ENCODE measurements at places on chromosomes 2 and 18.
A peak's percentile ranks its signal among the peaks of the same experiment; 100 is the strongest.

GRCh38 chr2:190804182-190804795 lies 76.3 kb upstream of the GLS start:
- no peak for DNase-seq

- no peak for DNase-seq
Observed at GRCh38 chr2:16401761-16402300, 263.8 kb downstream of the CYRIA start.

DNA sequence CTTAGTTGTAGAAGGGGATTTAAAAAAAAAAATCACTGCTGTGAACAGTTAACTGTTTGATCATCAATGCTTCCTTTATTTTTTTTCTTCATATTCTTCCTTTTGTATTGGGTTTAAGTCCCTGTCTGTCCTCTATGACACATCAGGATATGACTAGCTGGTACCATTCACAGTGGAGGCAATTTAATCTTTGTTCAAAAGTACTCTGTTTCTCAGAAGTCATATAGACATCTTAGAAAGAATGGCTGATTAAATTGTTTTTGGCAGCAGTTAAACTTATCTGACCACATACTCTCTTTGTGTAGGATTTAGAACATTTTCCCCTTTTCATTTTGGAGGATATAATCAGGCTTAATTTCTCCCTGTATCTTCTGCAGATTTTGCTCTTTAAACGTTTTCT lies 807.8 kb upstream of the CDH2 start:
- no peak for DNase-seq

DNA sequence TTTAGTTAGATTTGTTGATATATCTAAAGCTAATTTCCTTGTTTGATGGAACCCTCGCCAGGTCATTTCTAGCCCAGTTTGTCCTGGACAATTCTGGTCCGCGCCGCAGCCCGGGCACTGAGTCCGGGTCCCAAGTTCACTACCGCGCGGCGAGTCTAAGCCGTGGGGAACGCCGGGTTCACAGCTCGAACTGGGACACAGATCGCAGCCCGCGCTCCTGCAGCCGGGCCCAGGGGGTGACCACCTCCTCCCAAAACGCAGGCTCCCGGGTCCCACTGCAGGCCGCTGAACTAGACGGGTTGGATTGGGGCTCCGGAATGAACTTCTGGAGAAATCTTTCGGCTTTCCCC lies 681 bp downstream of the ACADL start:
- DNase-seq = no peak

DNA sequence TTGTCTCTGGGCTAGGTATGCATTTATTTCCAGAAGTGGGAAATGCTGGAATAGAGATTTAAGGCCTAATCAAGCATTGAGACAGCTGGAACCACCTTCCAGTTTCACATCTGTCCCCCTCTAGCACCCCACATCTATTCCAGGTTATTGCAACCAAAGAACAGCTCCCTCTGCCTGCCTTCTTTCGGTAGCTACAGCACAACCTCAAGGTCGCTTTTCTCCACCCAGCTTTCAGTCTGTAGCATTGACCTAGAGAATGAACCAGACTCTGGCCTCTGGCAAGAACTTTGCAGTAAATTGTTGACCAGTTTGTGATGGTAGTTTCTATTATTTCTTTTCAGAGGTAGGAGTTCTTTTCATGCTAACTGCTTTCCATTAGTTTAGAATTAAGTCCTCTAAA lies 484.2 kb downstream of the DLGAP1 start:
- DNase-seq = peak; percentile 19

DNA sequence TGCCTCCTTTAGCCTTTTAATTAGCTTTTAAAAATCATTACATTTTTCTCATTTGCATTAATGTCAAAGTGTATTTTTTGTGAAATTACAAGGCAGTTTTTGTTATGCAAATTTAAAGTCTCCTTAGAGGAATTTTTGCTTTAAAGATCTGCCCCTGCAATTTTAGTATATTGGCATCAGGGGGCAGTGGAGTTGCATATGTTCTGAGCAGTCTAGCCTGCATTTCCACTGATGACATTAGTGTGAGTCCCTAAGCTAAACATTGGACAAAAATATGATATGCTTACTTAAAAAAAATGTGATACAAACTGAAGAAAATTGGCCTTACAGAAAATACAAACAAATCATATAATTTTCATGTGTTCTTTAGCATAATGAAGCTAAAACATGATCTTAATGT lies 426.5 kb downstream of the SLC4A3 start:
- peak; percentile 37 for DNase-seq

DNA sequence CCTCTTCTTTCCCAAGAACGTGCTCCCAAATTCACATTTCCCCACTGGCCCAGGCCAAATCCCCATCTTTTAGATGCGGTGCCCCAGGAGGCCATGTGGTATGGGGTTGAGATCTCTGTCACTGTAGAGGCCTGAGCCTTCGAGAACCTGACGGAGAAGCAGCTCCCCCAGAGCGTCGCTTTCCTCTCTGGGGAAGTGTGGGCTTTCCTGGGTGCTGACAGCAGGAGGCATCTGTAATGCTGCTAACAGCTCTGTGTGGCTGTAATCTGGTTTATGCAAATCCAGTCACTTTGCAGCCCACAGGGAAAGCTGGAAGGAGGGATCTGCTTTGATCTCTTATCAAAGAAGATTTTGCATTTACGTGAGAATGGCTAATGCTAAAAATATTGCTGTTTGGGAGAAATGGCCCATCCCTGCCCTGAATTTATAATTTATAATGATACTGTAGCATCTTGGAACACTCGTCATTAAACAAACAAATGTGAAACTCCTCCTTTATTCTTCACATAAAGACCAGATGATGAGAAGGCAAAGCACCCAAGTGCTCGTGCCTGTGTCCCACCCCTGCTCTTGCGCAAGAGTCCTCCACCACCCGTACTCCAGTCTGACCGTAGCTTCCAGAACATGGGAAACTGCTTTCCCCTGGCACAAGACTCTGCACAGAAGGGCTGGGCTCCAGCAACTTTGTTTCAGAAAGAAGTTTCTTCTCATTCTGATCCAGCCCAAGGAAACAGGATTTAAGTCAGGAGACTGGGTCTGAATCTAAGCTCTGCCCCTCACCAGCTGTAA lies 109.9 kb upstream of the EPC2 start:
- no peak for DNase-seq

DNA sequence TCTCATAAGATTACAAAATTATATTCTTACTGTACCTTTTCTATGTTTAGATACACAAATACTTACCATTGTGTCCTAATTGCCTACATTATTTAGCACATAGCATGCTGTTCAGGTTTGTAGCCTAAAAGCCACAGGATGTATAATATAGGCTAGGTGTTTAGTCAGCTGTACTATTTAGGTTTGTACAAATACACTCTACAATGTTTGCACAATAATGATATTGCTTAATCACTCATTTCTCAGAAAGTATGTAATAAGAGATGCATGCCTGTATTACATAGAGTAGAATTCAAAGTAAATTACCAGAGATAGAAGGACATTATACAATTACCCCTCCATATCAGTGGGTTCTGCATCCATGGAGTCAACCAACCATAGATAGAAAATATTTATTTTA lies 201.1 kb upstream of the COL3A1 start:
- no peak for DNase-seq

DNA sequence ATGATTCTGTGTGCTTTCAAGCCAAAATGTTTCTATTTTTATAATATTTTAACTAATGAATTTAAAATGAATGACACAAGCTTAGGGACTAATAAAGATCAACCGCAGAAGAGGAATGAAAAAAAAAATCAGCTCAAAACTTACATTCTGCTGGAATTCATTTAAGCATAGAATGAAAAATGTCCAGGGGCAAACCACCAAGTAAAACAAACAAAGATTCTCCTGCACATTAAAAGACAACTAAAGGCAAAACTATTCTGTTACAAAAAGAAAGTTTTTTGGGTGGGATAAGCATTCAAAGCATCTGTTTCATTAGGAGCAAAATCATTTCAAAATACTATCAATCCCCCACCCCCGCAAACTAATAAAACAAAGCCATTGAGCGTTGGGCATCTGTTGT lies 99.3 kb upstream of the SOX11 start:
- DNase-seq = no peak

DNA sequence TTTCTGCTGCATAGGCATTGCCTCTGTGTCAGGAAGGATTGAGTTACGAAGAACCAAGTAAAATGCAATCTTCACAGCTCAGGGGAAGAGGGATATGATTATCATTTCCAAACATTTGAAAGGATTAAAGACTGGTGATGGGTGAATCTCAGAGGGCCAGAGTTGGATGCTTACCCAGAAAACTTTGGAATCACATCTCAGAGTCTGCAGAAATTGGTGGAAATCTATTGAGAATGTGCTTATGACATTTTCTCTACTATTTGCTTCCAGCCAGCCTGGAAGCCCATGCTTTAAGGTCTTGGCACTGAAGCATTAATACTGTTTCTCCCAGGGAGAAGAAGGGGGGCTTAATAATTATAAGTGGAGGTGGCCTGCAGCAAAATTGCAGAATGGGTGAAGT lies 1301.4 kb upstream of the PIK3C3 start:
- DNase-seq = no peak

- no peak for DNase-seq
Observed at GRCh38 chr2:234694244-234695013, 197.5 kb upstream of the ARL4C start.

GRCh38 chr18:31789409-31789808 lies 28.7 kb upstream of the SLC25A52 start:
- no peak for DNase-seq

DNA sequence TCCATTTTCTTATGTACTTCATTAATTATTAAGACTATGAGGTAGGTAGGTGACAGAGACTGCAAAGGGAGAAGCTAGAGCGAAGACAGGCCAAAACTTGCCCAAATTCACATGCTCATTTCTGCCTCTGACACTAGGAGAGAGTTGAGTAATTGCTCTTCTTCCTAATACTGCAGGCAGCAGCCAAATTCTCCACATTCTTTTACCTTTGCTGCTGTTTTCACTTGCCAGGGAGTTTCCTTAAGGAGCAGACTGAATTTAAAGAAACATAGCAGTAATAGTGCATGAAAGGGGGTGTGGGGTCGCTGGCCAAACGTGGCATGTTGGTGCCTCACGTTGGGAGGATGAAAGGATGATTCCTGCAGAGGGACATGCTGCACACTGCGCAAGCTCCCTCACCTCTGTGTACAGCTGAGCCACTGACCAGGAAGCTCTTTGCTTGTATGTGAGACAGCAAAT lies 12.3 kb downstream of the CRIM1 start:
- DNase-seq = no peak

DNA sequence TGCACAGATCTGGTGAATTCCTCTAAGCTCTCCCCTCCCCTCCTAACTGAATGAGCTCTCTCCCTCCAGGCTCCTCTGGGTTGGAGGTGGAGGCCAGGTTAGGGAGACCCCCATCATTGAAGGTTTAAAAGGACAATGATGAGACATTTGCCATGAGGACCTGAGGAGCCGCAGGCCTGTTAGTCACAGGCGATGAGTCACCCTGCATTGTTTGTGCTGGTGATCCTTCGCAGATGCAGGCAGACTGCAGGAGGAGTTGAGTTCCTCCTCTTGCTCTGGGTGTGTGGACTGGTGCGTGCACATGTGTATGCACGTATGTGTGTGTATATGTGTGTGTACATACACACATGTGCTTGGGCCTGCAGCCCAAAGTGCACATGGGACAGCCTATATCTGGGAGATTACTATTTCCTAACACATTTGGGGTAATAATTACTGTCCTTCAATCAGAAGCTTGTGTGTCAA lies 42.0 kb downstream of the MCFD2 start:
- peak; percentile 58 for DNase-seq

- DNase-seq = no peak
Observed at GRCh38 chr18:297936-298335, 30.1 kb upstream of the THOC1 start.

DNA sequence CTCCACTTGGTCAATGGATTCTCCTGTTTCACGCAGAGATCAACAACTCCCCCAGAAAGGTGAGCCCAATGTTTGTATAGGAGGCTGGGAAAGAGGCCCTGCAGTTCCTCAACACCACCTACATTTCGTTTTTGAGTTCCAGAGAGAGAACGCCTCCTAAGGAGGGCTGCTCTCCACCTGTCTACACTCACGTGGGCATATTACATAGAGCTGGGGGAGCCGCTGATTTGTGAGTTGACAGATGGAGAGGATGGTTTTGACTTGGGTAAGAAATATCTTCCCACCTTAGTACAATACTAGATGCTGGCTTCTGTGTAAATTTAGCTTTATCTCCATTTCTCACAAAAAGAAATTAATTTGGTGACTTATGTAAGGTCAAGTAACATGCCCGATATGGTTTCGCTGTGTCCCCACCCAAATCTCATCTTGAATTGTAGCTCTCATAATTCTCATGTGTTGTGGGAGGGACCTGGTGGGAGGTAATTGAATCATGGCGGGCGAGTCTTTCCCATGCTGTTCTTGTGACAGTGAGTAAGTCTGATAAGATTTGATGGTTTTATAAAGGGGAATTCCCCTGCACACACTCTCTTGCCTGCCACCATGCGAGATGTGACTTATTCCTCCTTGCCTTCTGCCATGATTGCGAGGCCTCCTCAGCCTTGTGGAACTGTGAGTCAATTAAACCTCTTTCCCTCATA lies 274.5 kb upstream of the PXDN start:
- DNase-seq = no peak

DNA sequence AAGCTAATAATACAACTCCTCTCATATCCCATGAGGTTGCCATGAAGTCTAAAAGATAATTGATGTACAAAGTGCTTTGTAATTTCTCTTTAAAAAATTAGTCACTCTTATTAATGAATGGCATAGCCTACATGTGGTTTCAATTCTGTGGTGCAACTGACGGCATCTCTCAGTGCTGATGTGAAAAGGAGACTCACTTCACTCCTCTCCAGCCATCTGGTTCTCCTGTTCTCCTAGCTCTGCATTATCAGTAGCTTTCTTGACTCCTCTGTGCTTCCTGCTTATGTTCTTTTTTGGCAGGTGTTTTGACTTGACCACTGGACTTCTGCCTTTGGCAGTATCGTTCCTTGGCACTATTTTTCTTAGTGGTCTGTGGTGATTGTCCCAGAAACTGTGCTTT lies 134.9 kb upstream of the ZFP36L2 start:
- no peak for DNase-seq

DNA sequence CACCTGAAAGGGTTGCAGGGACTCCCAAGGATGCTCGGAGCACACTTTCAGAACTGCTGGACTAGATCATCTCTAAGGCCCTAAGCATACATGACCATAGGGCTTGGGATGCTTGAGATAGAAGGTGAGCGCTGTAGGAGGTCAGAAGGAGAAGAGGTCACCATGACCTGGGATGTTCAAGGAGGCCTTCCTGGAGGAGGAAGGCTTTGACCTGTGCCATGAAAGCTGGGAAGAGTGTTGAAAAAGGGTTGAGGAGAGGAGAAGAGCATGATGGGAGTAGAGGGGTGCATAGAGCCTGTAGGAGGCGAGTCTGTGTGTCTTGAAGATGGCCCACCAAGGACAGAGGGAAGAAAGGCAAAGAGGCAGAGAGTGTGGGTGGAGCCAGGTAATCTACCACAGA lies 222.4 kb downstream of the LOXHD1 start:
- no peak for DNase-seq

DNA sequence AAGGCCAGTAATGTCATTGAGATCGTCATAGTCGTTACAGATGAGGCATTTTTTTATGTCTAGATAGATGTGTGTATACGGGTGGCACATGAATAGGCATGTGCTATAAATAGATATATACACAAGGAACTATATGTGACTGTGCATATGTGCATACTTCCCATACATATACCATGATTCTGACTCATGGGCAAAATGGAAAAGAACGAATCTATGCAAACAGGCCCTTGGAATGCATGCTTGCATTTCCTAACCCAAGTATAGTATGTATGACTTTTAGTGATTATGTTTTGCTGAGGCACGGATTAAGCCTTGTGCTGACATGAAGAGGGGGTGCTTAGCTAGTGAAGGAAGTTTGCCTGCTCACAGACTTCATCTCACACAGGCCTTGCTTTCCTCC lies 111.7 kb downstream of the BCL11A start:
- DNase-seq = no peak

Data from iPS-NIHi11 (cell line).